Activated CD4-positive, alpha-beta T cell treated with anti-CD3 and anti-CD28 coated beads for 4 hours (primary cell): ENCODE measurements at places on chromosomes 11 and 22.
A peak's percentile ranks its signal among the peaks of the same experiment; 100 is the strongest.

- no peak for DNase-seq
Observed at GRCh38 chr22:49582678-49583077, 245.0 kb downstream of the BRD1 start.

- no peak for DNase-seq
Observed at GRCh38 chr22:11253000-11253511, 4274.9 kb upstream of the OR11H1 start.

DNA sequence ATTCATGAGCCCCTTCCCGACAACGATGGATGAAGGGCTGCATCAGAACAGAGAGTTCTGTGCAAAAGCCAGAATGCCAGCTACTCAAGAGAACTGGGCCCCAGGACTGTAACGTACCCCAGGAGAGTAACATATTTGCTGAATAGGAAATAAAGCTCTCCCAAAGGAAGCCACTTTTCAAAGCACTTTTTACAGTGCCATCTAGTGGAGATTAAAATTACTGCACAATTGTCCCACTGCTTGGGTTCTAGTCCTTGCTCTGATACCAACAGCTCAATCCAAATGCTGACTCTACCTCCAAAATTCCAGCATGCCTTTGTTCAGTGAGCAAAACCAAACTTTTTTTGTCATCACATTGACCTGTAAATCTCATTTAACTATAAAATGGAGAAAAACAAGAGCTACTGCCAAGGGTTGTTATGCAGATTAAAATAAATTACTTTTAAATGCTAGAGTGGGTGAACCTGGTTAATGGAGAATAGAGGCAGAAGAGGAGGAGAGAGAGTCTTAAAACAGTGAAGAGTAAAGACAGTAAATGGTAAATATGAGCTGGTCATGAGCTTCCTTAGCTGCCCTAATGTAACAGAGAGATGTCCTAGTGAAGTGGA is 87.6 kb upstream of the FSHB start:
- peak; percentile 1 for DNase-seq

DNA sequence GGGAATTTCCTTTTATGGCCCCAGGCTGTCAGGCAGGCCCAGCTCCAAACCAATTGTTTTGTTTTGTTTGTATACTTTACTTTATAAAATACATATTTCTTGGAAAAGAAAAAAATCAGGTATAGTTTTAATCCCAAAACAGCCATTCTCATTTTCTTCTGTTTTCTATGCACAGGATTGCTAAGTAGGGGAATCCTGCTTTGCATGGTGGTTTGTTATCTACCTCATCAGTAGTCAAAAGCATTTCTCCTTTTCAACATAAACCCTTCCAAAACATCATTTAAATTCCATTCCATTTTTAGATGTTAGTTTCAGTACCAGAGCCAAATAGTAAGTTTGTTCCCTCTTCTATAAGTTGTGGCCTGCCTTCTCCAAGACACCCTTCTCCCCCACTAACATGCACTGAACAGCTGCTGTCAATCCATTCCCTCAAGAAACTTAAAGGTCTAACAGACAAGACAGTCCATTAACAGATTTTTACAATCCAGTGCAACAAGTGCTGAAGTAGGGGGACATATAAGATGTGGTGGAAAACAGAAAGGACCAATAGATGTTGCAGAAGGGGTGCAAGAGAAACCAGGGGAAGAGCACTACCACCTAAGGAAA is 3.7 kb downstream of the ILK start:
- no peak for DNase-seq

DNA sequence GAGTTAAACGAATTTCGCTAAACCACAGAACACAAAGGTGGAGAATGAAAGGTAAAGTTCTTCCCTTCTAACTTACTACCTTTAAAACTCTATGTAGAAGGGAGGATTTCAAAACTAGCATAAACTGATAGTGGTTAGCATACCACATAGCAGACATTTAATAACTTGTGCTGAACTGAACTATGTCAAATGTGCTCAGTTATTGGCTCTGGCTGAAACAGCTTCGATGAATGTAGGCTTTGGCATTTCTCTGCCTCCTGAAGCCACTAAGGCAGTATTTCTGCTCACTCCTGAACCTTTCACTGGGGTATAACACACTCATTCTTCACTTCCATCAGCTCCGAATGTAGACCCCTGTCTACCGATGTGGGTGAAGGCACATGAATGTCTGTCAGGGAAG is 1188.1 kb downstream of the LRRC4C start:
- DNase-seq: no peak

- DNase-seq: no peak
Observed at GRCh38 chr22:50445880-50446707, 28.7 kb downstream of the SBF1 start.

DNA sequence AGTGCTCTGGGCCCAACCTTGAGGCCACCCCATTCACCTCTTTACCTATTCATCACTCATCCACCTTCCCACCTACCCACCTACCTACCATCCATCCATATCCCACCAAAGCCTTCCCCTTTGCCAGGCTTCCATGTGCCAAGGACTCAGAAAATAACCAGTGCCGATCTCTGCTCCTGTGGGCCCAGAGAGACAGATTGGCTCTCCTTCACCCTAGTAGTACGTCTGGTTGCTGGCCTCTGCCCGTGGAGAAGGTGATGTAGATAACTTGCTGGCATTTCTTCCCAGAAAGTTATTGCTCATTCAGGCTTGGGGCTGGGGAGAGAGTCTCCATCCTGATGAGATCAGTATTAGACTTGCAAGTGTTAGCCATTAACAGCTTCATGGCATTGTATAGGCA is 45.2 kb downstream of the NEU3 start:
- no peak for DNase-seq

- peak; percentile 36 for DNase-seq
Observed at GRCh38 chr11:86182976-86183584, 61.5 kb upstream of the EED start.

GRCh38 chr22:32746732-32747131 is 54.8 kb upstream of the TIMP3 start:
- no peak for DNase-seq

GRCh38 chr11:126491092-126491491 is 135.6 kb downstream of the ST3GAL4 start:
- DNase-seq: no peak

DNA sequence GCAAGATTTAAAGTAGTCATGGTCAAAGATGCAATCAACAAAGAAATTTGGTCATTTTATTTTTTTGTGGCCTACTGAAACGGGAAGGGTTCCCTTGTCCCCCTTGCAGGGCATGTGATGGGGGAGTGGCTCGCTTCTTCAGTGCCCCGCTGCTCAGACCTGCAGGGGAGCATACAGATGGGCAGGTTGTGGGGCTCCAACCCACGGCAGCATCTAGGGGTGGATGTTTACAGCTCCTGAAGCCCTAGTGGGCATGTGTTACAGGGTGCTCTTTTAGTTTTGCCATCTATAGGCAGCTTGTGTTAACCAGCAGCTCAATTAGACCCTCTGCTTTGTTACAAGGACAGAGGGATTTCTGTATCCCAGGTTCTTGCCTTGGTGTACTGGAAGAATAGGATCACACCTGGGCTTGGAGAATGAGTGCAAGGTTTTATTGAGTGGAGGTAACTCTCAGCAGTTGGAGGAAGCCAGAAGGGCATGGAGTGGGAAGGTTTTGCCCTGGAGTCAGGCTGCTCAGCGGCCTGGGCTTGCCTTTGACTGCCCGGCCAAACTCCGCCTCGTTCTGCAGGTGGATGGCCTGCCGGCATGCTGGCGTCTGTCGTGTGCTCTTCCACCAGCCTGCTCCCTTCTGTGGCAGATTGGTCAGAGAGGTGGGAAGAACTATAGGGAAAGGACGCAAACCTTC is 9.4 kb downstream of the GSTP1 start:
- no peak for DNase-seq

GRCh38 chr22:42074846-42075676 is 1.0 kb downstream of the PHETA2 start:
- DNase-seq: no peak

DNA sequence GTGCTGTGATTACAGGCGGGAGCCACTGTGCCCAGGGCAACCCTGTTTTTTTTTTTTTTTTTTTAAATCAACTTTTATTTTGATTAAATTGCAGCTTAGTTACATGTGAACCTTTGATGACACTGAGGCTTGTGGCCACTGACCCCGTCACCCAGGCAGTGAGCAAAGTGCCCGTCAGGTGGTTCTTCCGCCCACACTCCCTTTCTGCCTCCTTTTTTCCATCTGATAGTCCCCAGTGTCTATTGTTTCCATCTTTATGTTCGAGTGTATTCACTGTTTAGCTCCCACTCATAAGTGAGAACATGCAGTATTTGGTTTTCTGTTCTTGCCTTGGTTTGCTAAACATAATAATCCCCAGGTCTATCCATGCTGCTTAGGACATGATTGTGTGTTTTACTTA is 110.9 kb upstream of the GRK3 start:
- no peak for DNase-seq

DNA sequence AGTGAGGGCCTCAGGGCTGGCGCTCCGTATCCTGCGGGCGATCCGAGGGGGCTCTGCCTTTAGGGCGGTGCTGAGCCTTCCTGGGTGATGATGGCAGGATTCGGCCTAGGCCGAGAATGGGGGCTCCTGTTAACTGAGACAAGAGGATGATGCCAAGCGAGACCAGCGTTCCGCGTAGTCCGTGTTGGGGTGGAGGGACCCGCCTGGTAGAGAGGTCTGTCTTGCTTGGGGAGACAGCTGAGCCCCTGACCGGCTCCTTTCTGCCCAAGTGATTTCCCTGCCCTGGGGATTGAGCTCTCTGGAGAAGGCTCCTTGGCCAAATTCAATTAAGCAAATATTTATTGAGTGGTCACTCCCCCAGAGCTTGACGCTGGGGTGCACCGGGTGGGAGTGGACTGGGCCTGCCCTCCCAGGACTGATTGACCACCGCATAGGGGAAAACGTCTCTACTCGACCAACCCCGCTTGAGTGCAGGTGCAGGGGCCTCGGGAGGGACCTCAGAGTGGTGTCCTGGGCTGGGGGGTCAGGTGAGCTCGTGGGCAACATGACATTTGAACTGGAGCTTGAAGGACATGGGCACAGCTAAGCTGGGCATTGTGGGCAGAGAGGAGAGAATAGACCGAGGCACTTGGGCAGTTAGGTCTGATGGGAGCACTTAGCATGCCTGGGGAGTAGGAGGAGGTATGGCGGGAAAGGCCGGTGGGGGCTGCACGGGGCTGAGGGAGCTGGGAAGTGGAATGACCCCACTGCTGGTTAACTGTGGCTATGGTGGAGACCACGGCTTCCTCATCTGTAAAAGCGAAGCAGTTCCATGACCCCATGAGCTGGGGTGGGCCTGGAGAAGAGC is 1.1 kb downstream of the GNAZ start:
- no peak for DNase-seq

- no peak for DNase-seq
Observed at GRCh38 chr11:1073261-1073724, 1.4 kb upstream of the MUC2 start.

- no peak for DNase-seq
Observed at GRCh38 chr11:77522215-77522614, 48.3 kb upstream of the PAK1 start.

DNA sequence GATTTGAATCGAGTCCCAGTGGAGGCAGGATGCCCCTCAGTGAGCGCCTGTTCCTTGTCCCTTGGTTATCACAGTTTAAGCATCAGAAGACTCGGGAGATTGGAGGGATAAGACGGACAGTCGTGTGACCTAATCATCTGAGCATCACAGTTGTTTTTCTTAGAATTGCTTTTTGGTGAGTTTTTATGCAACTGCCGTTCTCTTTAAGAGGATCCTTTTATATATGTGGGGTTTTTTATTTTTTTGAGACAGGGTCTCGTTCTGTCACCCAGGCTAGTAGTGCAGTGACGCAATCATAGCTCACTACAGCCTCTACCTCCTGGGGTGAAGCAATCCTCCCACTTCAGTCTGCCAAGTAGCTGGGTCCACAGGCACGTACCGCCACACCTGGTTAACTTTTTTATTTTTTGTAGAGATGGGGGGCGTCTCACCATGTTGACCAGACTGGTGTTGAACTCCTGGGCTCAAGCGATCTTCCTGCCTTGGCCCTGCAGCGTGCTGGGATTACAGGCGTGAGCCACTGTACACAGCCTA is 16.5 kb downstream of the NUP50 start:
- no peak for DNase-seq

DNA sequence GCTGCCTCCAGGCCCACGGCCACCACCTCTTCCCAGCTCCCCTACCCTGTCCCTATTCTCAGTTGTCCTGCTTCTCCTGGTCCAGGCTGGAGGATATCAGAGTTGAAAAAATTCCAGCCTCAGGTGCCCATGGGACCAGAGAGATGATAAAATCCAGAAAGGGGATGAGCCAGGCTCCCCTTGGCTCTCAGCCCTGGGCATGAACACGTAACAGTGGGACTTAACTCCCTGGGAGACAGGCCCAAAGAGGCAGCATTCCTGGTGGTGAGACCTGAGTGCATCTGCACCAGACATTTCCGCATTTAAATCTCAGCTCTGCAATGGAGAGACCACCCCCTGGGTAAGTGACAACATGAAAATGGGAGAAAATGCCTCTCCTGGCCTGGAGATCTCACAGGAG is 10.4 kb upstream of the SLC39A13 start:
- DNase-seq: no peak

GRCh38 chr11:88195908-88196307 is 20.7 kb upstream of the RAB38 start:
- no peak for DNase-seq

GRCh38 chr11:73335204-73335923 is 27.3 kb downstream of the ARHGEF17 start:
- DNase-seq: peak; percentile 81

DNA sequence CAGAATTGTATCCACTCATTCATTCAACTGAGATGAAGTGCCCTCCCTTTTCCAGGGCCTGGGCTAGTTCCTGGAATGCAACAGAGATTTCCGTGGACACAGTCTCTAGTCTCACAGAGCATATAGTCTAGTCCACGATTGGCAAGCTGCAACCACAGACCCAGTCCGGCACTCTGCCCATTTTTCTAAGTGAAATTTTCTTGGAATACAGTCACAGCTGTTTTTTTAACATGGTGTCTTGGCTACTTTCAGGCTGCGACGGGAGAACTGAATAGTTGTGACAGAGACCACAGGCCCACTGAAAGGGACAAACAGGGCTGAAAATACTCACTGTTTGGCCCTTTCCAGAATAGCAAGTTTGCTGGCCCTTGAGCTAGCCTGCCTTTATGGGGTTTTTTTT is 29.2 kb downstream of the ALG12 start:
- DNase-seq: no peak

- DNase-seq: no peak
Observed at GRCh38 chr11:22497474-22497873, 128.1 kb downstream of the FANCF start.

- no peak for DNase-seq
Observed at GRCh38 chr11:66239511-66239910, 28.9 kb upstream of the RAB1B start.

- DNase-seq: no peak
Observed at GRCh38 chr22:40019100-40019499, 24.3 kb downstream of the FAM83F start.

DNA sequence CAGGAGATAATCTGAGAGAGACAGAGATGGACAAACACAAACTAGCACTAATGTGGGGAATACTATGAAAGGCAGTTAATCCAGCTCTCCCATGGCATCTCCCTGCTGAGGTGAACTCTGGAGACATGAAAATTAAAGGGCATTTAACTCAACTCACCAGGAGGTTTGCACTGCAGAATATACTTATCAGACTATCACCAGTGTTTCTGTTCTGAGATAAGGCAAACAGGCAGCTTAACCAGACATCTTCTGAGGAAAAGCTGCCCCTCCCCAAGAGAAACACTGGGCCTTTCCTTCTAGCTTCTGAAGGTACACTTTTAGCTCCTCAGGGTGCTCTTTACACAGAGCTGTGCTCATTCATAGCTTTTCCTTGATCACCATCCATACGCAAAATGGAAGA is 85.5 kb downstream of the AMBRA1 start:
- no peak for DNase-seq

- DNase-seq: no peak
Observed at GRCh38 chr11:123122341-123122740, 60.4 kb upstream of the HSPA8 start.

- DNase-seq: no peak
Observed at GRCh38 chr11:81700076-81700475, 1033.6 kb downstream of the FAM181B start.
